ENCODE measurements at places on chromosomes 7 and 10. TPM values are rescaled to one million over a fixed set of nuclear protein-coding genes. Genes with fewer than 3 reads are reported as not detected.

ZNF398 gene
- 29.5 TPM for total RNA-seq

ZNF394 gene
- 186 TPM for total RNA-seq

DNA sequence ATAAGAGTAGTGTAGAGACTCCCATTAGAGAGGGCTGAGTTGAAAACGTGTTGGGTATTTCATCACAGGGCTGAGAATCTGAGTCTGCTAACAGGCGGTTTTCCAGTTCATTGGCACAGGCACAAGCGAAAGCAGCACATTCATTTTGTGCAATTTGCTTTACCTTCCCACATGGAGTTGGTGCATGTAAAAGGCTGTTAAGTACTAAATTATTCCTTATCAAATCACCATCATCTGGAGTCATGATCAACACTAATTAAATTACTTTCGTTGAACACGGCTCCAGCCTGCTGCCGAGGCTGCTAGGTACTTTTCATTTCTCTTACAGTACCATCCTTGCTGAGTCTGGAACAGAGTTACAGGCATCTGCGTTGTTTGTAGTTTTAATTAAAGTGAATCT is 43.8 kb downstream of the ETV1 start:
- H3K27ac ChIP-seq = no peak overlapping the region
- DNase-seq = no peak
- H3K4me1 ChIP-seq = no peaks in the 10 kb centered on the region

GRCh38 chr10:132364594-132364970 is 32.4 kb upstream of the PWWP2B start:
- no peak overlapping the region for H3K27ac ChIP-seq
- no peak overlapping the region for H3K4me3 ChIP-seq
- peaks cover 3% of the 10 kb centered on the region for H3K36me3 ChIP-seq
- H3K4me1 ChIP-seq = no peaks in the 10 kb centered on the region
- no peak for DNase-seq

GRCh38 chr10:46548498-46549090 is 7.9 kb downstream of the GPRIN2 start:
- no peak overlapping the region for H3K4me3 ChIP-seq
- no peaks in the 10 kb centered on the region for H3K4me1 ChIP-seq
- no peaks in the 10 kb centered on the region for H3K36me3 ChIP-seq
- H3K27me3 ChIP-seq = no peaks in the 10 kb centered on the region
- no peak for DNase-seq

SLC29A3 gene
- 8.8 TPM for total RNA-seq

DNA sequence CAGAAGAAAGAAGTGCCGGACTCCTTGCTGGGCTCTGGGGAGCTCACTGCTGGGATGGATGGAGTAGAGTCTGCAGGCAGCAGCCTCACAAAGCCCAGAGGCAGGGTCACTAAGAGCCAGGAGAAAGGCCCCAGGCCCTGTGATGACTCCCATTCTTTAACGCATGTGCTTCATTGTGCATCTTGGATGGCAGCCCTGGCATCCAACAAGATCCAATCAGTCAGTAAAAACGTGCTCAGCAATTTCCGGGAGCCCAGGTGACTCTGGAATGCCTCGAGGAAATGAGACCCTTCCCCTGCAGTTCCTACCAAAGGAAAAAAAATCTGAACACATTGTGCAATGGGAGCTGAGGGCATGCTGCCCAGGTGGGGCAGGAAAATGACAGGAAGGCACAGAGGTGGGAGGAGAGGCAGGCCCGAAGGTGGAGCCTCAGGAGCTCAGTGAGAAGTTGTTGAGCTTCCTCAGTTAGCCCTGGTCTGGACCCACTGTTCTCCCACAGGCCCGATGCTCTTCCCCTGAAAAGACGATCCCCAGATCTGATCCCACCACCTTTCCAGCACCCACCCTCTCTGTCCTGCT is 60.7 kb upstream of the TMEM72 start:
- no peak overlapping the region for H3K27ac ChIP-seq
- no peaks in the 10 kb centered on the region for H3K4me1 ChIP-seq
- H3K27me3 ChIP-seq = no peaks in the 10 kb centered on the region
- no peaks in the 10 kb centered on the region for H3K36me3 ChIP-seq

MYH16 gene
- total RNA-seq = not detected

DNA sequence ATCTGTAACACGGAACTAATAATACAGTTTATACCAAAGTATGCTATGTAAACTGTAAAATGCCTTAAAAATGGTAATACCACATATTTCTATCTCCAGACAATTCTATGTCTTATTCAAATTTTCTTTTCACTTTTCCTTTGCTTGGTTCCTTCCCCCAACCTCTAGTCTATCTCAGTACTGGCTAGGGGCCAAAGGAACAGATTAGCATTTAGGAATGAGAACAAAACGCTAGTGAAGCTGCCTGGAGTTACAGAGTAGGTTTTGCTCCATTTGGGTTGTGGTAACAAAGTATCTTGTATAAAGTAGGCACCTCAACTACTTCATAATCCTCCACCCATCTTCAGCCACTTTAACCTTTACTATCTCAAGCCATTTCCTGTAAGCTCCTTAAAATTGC is 94.1 kb downstream of the HBP1 start:
- no peak overlapping the region for H3K4me3 ChIP-seq
- H3K4me1 ChIP-seq = no peaks in the 10 kb centered on the region
- no peak overlapping the region for H3K27ac ChIP-seq
- no peak for DNase-seq

CBX3 gene
- 133 TPM for total RNA-seq

DNA sequence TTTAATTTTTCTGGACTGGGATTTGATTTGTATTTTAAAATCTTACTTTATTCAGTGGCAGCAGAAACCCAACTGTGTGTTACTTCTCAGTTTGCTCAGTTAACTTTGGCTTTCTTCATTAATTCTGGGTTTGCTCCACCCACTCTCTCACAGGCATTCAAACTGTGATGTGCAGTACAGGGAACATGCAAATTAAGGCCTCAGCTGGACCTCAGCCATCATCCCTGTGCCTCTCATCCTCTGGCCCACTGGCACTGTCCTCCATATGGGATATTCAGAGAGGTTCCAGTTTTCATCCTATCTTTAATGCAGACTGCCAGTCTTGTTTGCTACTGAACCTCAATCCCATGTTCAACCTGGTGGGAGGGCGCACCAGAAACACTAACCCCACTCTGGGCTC is 743.4 kb upstream of the IGFBP3 start:
- no peaks in the 10 kb centered on the region for H3K36me3 ChIP-seq
- H3K4me3 ChIP-seq = no peak overlapping the region
- H3K27ac ChIP-seq = no peak overlapping the region
- no peaks in the 10 kb centered on the region for H3K4me1 ChIP-seq
- H3K27me3 ChIP-seq = no peaks in the 10 kb centered on the region
- DNase-seq = no peak

GRCh38 chr10:110163192-110163773 is 44.1 kb upstream of the MXI1 start:
- no peak overlapping the region for H3K4me3 ChIP-seq
- no peak for DNase-seq
- no peak overlapping the region for H3K27ac ChIP-seq
- peaks cover 58% of the 10 kb centered on the region for H3K27me3 ChIP-seq
- H3K4me1 ChIP-seq = no peaks in the 10 kb centered on the region

GRCh38 chr10:126637501-126637900 is 33.0 kb downstream of the C10orf90 start:
- DNase-seq = no peak
- H3K4me1 ChIP-seq = no peaks in the 10 kb centered on the region
- no peak overlapping the region for H3K27ac ChIP-seq

FAM24A gene
- total RNA-seq = not detected

EPHA1 gene
- 23.8 TPM for total RNA-seq

CEP55 gene
- 0.49 TPM for total RNA-seq

DNA sequence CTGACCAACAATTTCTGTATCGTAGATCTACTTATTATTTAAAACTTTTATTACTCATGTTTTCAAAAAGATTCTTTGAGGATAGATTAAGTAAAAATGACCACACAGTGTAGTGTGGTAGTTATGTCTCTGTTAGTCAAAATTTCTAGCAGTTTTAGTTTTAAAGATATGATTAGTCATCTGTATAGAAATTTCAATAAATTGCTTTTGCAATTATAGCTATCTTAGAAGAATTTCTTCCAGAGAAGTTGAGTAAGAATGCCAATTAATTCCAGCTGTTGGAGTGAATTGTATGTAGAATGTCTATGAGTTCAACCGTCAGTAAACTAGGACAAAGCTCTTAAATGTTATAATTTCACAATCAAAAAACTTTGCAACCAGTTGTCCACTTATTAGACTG is 229.7 kb downstream of the CDK14 start:
- no peak overlapping the region for H3K27ac ChIP-seq
- H3K36me3 ChIP-seq = no peaks in the 10 kb centered on the region
- no peak for DNase-seq
- no peaks in the 10 kb centered on the region for H3K4me1 ChIP-seq
